ENCODE measurements at places on chromosomes 7 and 10. TPM values are rescaled to one million over a fixed set of nuclear protein-coding genes. Genes with fewer than 3 reads are reported as not detected.

Gene ABCF2
- 69.2 TPM for total RNA-seq

Gene CYP3A4
- total RNA-seq: not detected

Gene OR2A42
- 0.09 TPM for total RNA-seq

Gene TMEM26
- total RNA-seq: not detected

Gene SYNPO2L
- total RNA-seq: not detected

Gene SPDYE11
- total RNA-seq: not detected

Gene MYH16
- not detected for total RNA-seq

Gene INHBA
- 1.0 TPM for total RNA-seq

Gene CHST15
- not detected for total RNA-seq

Gene TUBB8
- total RNA-seq: not detected

Gene NUTM2A
- 0.30 TPM for total RNA-seq

Gene CYP2C19
- not detected for total RNA-seq

Gene CACUL1
- total RNA-seq: 25.3 TPM

Gene WDR91
- total RNA-seq: 22.6 TPM

Gene INA
- total RNA-seq: 0.87 TPM

Gene BICC1
- total RNA-seq: 0.11 TPM

Gene NKX2-3
- total RNA-seq: not detected

Gene ADRB1
- not detected for total RNA-seq

Gene DYNC1I1
- not detected for total RNA-seq

Gene HTR5A
- not detected for total RNA-seq

Gene CPA4
- total RNA-seq: not detected

Gene KCP
- total RNA-seq: not detected

Gene RPS24
- 1,775 TPM for total RNA-seq

Gene ZNF735
- not detected for total RNA-seq

Gene FKBP6
- total RNA-seq: not detected

Gene ENTPD1
- total RNA-seq: 37.5 TPM

Gene OPN4
- total RNA-seq: not detected

Measured in activated T-helper 2 cell treated with anti-CD3 and anti-CD28 coated beads, Interferon-gamma antibody, Interleukin-2, Interleukin-4, amounts not matched to agents 10 μg/mL and 5 μg/mL and 100 μg/mL, durations not matched to agents 14 hours and 24 hours and 36 hours (primary cell).